ENCODE measurements at places on chromosomes 11 and 22.

DNA sequence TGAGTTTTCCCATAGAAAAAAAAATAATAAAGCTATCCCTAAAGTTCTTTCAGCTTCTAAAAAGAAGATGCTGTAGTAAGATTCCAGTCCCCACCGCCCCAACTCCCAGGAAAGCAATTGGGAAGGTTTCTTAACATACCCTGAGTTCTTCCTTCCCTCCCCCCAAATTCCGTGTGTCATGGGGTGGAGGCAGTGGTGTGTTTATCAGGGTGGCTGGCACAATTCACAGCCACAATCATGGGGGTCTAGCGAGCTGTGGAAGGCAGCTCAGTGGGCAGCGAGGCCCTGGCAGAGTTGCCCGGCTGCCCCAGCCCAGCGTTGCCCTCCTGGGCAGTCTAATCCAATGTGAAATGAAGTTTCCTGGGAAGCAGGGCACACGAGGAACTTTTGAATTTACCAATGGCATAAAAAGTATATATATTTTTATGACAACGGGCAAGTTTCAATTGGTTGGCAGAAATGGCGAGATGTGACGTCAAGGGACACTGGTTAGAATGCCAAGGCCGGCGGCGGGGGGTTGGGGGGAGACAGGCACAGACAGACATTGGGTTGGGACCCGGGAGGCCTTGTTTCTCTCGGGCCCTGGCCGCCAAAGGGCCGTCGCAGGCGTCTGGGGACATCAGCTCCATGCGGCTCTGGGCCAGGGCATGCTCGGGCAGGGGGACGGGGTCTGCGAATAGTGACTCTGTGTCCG is 80.7 kb upstream of the PPARA start:
- no peak for DNase-seq

DNA sequence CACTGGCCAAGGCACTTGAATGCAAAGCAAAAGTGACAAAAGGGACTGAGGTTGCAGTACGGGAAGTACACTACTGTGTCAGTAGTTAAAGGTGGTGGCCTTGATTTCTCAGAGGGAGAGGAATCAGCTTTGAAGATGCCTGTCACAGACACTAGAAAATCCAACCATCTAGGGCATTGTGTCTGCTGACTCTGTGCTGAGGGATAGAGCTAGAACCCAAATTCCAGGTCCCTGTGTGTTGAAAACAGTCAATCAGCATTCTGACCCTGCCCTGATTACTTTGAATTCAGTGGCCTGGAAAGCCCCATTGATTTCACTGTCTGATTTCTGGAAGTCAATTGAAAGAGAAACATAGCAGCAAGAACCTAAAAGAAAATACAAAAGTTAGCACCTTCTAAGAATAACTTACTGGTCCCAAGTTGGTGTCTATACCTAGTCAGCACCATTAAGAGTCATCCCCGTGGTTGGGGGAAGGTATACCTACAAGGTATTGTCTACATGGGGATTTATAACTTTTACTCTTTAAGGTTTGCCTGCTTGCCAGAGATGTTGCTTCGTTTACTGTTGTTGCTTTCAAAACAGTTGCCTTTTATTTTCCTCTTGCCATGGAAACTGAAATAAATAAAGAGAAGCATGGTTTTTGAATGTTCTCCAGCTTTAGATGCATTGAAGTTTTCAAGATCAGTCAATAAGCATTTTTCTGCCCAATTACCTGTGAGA is 97.3 kb downstream of the PDHX start:
- DNase-seq: no peak

DNA sequence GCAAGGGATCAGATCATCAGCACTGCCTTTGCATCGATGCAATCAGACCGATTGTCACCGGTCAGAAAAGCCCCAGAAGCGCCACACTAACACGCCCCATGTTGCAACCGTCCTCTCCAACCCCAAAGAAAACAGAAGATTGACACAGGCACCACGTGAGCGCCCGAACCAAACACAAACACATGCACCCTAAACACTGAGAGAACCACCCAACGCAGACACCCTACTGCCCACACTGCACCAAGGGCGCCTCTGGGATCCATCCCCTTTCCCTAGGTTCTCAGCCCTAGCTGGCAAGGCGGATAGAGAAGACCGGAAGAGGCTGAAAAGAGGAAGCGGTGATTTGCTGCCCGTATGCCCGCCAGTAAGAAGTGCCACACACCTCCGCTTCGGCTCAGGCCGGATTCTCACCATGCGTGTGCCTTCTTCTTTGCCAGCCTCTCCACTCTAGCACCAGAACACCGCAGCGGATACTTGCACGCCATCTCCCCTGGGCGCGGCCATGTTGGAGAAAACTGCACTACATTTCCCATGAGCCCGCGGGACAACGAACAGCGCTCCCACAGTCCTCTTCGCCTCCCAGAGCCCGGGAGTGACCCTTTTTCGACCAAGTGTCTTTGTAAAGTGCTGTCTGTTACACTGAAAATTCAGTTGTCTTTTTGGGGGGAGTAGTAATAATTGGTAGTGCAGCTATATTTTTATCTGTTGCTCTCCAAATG is at the start of gene ALKBH8:
ALKBH8 (minus strand) TSS at position 517 of the 719 bp plus-strand sequence. CDS start 4,842 bp downstream, outside the sequence.
- DNase-seq: no peak

DNA sequence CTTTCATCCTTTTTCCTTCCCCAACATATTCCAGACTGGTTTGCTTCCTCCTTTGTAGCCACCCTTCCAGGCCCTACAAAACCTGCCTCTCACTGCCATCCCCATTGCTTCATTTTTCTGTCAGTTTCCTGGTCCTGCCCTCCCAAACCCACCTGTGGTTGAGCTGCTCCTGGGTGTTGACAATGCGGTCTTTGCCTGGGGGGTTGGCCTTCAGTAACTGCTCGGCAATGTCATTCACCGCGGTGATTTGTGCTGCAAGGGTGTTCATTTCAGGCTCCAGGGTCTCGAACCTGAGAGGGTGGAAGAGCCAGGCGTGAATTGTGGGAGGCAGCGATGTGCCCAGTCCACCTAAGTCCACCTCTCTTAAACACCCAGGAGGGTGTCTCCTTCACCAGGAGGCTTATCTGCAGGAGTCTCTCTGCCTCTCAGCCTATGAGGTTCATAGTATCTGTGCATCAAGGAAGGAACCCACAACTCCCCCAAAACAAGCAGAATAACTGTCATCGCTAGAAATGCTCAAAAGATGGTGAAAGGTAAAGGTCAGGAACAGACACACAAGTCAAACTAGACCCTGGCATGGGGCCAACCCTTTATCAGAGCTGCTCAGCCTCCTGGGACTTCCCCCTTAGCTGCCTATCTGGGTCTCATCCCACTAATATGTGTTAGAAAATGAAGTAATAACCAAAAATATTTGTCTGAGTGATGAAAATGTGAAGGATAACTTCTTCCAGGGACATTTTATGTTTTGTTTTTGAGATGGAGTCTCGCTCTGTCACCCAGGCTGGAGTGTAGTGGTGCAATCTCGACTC is 23.9 kb upstream of the RBM4B start:
- DNase-seq: no peak

- no peak for DNase-seq
Observed at GRCh38 chr22:49992921-49993648, 19.5 kb downstream of the IL17REL start.

DNA sequence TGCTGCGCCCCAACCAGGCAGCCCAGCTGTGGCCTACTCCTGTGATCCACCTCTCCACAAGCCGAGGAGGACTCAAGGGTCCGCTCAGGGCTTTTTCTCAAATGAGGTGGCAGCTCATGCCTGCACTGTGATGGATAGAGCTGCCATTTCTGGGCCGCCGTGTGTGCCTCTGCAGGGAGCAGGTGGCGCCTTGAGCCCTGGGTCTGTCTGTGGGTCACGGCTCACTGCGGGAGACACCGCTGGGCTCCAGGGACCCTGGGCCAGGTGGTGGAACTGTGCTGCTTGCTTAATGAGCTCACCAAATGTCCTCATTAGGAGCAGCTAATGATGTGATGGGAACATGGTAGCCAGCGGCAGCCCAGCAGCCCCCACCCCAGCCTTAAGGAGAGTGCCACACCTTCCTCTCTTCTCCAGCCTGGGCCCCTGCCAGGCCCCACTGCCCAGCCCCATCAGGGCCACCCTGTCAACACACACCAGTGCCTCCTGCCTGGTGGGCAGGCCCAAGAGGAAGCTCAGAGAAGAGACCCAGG is 50.8 kb downstream of the DHCR7 start:
- DNase-seq: no peak

- DNase-seq: no peak
Observed at GRCh38 chr11:25057861-25058260, 561.0 kb downstream of the LUZP2 start.

DNA sequence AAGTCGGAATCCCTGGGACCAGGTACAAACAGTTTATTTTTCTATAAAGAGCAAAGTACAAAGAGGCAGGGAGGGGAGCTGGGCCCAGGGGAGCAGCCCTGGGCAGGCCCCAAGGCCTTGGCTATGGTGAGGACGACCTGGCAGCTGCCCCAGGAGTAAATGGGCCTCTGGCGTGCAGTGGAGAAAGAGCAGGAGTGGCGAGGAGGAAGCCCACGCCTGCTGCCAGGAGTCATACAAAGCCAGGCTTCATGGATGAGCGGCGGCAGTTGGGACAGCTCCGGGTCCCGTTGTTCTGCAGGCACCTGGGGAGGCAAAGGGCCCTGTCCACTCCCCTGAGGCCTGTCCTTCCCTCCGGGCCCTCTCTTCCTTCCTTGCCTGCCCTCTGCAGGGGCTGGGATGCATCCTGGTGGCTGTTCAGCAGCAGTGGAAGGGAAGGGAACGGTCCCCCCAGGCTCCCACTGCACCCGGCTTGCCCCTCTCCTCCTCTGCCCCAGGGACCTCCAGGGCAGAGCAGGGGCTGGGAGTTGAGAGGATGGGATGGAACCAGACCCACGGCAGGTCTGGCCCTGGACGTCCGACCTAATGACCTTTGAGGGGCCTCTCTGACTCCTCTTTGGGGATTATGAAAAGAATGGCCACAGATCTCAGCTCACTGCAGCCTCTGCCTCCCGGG is 11.1 kb downstream of the RAPSN start:
- DNase-seq: no peak

Measured in D721Med (cell line).